ENCODE measurements at places on chromosomes 16 and 17. TPM values are rescaled to one million over a fixed set of nuclear protein-coding genes. Genes with fewer than 3 reads are reported as not detected.
A peak's percentile ranks its signal among the peaks of the same experiment; 100 is the strongest.

- no peak for DNase-seq
- H3K4me3 ChIP-seq = no peak overlapping the region
- peaks cover 9% of the 10 kb centered on the region for H3K27me3 ChIP-seq
- H3K27ac ChIP-seq = no peak overlapping the region
- peaks cover 26% of the 10 kb centered on the region for H3K36me3 ChIP-seq
- H3K4me1 ChIP-seq = peaks cover 58% of the 10 kb centered on the region
Measured at GRCh38 chr16:27429330-27429871, 27.4 kb downstream of the IL21R start.

DNA sequence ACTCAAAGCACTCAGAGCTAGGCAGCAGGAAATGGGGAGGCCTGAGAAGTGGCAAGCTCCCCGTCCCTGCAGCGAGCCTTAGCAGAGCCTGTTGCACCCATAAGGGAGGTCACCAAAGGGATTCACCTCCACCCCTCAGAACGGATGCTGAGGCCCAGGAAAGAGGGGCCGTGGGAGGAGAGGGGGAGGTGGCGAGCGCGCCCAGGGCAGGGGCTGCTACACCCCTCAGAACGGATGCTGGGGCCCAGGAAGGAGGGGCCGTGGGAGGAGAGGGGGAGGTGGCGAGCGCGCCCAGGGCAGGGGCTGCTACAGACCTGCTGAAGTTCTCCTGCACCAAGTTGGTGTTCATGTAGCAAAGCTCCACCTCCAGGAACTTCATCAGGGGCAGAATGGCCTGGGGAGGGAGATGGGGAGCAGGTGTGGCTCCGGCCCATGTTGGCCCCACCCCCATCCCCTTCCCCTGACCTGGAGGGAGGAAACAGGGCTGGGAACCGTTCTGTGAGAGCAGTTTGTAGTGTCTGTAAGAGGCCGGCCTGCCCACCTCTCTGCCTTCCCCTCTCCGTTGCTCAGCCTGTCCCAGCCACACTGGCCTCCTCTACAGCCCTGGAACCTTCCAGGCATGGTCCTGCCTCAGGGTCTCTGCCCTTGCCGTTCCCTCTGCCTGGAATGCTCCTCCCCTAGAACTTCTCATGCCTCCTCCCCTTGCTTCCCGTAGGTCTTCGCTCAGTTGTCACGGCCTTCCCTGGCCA, 11.4 kb downstream of the UNC13D start:
- peaks cover 9% of the 10 kb centered on the region for H3K36me3 ChIP-seq
- H3K27ac ChIP-seq = peak overlapping the region; percentile 93
- peaks cover 39% of the 10 kb centered on the region for H3K4me1 ChIP-seq
- peaks cover 19% of the 10 kb centered on the region for H3K27me3 ChIP-seq

DNA sequence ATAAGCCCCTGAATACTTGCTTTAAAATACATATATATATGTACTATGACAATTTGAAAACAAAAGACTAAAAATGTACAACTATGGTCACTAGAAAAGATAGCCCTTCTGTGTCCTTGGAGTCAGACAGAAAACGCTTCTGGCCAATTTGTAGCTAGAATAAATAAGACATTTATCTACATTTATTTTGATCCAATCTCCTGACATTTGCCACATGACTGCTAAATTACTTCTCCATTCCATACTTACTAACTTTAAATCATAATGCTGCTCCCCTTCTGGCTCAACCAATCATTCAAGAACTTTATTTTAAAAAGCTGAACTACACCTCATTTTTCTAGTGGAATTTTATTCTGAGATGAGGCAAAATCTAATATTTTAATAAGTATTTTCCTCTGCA, 65.8 kb downstream of the CYTH1 start:
- H3K27ac ChIP-seq = peak overlapping the region; percentile 86
- H3K4me3 ChIP-seq = peak overlapping the region; percentile 67
- H3K36me3 ChIP-seq = no peaks in the 10 kb centered on the region
- H3K4me1 ChIP-seq = peaks cover 99% of the 10 kb centered on the region

Gene PTGES3L
- polyA plus RNA-seq = not detected

DNA sequence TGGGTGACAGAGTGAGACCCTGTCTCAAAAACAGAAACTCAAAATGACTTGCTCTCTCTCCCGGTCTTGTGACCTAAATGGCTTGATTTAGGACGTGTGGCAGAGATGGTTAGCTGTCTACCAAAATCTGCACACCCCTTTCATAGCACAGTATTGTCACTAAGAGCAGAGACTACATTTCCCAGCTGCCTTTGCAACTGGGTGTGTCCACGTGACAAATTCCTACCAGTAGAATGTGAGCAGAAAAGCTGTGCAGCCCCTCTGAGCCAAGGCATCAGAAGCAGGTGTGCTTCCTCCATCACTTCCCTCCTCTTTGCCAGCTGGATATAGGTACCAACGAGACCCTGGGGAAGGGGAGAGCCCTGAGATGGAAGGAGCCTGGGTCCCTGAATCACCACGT, 25.5 kb downstream of the GPR142 start:
- H3K4me3 ChIP-seq = no peak overlapping the region
- H3K27me3 ChIP-seq = peaks cover 3% of the 10 kb centered on the region
- H3K4me1 ChIP-seq = peaks cover 6% of the 10 kb centered on the region
- H3K27ac ChIP-seq = no peak overlapping the region

DNA sequence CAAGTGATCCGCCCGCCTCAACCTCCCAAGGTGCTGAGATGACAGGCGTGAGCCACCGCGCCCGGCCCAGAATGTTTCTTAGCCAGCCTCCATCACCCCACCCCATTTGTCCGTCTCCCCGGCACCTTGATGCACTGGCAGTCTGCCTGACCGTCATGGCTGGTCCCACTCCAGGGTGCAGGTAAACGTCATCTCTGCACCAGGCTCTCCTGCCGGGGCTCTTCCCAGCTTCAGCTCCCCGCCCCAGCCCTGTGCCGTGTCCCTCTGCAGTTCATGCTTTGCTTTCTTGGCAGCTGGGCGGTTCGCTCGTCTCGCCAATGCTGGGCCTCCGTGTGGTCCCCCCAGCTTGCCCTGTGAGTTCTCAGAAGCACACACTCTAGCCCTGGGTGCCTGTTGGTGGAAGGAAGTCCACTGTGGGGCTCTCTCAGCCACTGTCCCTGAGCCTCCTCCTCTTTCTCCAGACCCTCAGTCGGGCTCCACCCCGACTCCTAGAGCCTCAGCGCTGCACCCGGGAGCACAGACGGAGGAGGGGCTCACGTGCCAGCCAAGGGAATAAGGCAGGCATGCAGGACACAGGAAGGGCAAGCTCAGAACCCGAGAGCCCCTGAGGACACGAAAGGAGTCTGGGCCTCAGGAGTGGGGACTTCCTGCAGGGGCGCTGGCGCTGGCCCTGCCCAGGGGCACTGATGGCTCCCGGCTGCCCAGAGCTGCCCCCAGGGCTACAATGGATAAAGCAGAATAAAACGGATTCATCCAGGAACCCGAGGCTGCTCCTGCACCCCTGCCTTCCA, 12.0 kb downstream of the HS3ST6 start:
- H3K4me1 ChIP-seq = no peaks in the 10 kb centered on the region
- peaks cover 7% of the 10 kb centered on the region for H3K27me3 ChIP-seq
- H3K4me3 ChIP-seq = no peak overlapping the region
- no peak overlapping the region for H3K27ac ChIP-seq
- no peak for DNase-seq

Gene MPP2
- polyA plus RNA-seq = 0.55 TPM

GRCh38 chr16:59698346-59699020, 964.4 kb upstream of the GOT2 start:
- H3K4me3 ChIP-seq = no peak overlapping the region
- no peaks in the 10 kb centered on the region for H3K4me1 ChIP-seq
- no peak overlapping the region for H3K27ac ChIP-seq
- no peak for DNase-seq
- no peaks in the 10 kb centered on the region for H3K27me3 ChIP-seq

Gene ABCA6
- not detected for polyA plus RNA-seq

Gene FOXN1
- polyA plus RNA-seq = not detected

Gene NOMO2
- polyA plus RNA-seq = 85.4 TPM

DNA sequence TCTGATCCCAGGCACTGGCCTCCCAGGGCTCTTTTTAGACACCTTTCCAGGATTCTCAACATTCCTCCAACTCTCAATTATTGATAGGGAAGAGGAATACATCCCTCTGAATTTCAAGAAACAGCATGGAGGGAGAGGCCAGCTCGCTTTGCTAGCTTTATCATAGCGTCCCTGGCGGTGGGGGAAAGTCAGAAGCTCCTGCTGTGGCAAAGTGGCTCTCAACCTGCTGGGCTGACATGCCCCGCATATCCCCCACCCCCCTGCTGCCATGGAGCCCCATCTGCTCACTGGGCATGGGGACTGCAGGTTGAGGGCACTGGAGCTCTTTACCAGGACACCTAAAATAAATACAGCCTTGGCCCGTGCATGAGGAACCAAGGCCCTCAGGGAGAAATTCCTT, 140.3 kb downstream of the SLC39A11 start:
- peaks cover 3% of the 10 kb centered on the region for H3K4me1 ChIP-seq
- no peaks in the 10 kb centered on the region for H3K36me3 ChIP-seq
- no peak for DNase-seq
- no peak overlapping the region for H3K27ac ChIP-seq

DNA sequence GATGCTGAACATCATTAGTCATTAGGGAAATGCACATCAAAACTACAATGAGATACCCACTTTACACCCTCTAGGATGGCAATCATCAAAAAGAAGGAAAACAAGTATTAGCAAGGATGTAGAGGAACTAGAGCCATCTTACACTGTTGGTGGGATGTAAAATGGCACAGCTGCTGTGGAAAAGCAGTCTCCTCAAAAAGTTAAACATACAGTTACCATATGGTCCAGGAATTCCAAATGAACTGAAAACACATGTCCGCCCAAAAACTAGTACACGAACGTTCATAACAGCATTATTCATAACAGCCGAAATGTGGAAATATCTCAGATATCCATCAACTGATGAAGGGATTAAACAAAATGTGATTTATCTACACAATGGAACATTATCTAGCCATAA, 7.0 kb downstream of the FBF1 start:
- H3K4me3 ChIP-seq = no peak overlapping the region
- H3K27me3 ChIP-seq = no peaks in the 10 kb centered on the region
- DNase-seq = no peak
- H3K36me3 ChIP-seq = no peaks in the 10 kb centered on the region
- H3K4me1 ChIP-seq = no peaks in the 10 kb centered on the region
- H3K27ac ChIP-seq = no peak overlapping the region

Gene PMP22
- 0.38 TPM for polyA plus RNA-seq

Gene TP53TG3D
- not detected for polyA plus RNA-seq

DNA sequence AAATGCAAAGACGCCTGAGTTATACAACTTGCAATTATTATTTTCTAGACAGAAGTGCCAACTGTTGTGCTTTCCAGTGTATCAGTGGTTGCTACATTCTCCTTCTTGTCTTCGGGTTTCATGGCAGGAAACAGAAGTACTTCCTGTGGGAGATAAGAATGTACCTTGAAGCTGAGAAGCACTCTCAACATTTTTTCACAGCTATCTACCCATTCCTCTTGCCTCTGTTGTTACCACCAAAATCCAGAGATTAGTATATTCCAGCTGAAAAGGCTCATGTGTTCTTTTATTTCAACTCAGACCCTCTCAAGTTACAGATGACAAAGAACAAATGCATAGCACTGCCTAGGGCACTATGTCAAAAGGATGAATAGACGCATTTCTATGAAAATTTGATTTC, 4.8 kb upstream of the ADAT1 start:
- no peak for DNase-seq
- peaks cover 55% of the 10 kb centered on the region for H3K36me3 ChIP-seq
- H3K4me1 ChIP-seq = peaks cover 27% of the 10 kb centered on the region
- no peak overlapping the region for H3K4me3 ChIP-seq
- peaks cover 10% of the 10 kb centered on the region for H3K27me3 ChIP-seq
- peak overlapping the region; percentile 63 for H3K27ac ChIP-seq

Gene DHRS13
- polyA plus RNA-seq = 22.2 TPM

Gene MT3
- not detected for polyA plus RNA-seq

DNA sequence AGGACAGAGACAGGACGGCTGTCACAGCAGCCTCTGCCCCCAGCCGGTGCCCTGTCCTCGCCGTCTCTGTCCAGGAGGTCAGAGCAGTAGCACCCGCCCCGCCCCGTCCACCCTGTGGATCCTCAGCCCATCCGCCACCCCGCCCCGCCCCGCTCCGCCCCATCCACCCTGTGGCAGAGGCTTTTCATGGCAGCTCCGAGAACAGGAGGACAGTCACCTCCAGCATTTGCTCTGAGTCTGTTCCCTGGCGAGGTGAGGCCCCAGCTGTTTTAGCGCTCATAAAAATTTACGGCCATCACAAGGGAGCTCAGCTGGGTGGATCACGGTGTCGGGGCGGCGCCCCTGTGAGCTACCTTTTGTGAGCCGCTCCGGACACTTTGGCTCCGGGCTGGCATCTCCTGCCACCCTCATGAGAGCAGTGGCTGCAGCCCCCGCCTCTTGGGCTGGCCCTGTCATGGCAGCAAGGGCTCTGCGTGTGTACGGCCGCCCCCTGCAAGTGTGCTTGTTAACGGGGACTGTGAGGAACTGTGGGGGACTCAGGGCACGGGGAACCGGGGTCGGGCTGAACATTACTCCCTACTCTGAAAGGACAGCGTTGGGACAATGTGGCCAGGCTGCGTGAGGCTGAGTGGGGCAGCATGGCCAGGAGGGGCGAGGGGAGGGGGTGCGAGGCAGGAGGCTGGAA, 32.3 kb upstream of the GNG13 start:
- DNase-seq = no peak
- no peaks in the 10 kb centered on the region for H3K4me1 ChIP-seq
- H3K27me3 ChIP-seq = peaks cover 5% of the 10 kb centered on the region
- no peak overlapping the region for H3K4me3 ChIP-seq

- H3K27ac ChIP-seq = no peak overlapping the region
- no peaks in the 10 kb centered on the region for H3K36me3 ChIP-seq
- H3K27me3 ChIP-seq = no peaks in the 10 kb centered on the region
- no peak for DNase-seq
- H3K4me1 ChIP-seq = peaks cover 8% of the 10 kb centered on the region
- H3K4me3 ChIP-seq = no peak overlapping the region
Measured at GRCh38 chr17:9370467-9370866, 205.2 kb downstream of the STX8 start.

DNA sequence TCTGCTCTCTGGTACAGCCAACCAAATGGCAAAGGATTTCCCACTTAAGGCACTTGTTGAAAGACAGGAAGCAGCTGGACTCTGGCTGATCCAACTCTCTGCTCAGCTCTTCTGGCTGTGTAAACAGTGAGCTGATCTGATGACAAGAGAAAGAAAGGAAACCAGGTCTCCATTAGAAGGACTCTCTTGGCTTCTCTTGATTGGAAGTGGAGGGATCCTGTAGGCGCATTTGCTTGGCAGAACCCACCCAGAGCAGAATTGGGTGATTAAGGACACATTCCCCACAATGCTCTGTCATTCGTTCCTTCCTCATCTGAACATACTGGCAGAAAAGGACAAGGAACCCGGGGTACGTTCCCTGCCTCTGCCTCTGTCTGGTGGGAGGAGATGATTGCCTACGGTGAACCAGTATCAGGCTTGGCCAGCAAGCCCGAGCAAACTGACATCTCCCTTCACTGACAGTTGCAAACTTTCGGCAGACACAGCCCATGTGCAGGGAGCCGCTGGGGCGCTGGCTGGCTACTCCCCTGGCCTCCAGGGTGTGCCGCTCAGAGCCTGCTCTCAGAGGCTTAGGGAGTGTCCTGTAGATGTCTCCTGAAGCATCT, 29.1 kb downstream of the LDHD start:
- H3K27me3 ChIP-seq = no peaks in the 10 kb centered on the region
- no peaks in the 10 kb centered on the region for H3K36me3 ChIP-seq
- H3K4me3 ChIP-seq = no peak overlapping the region
- no peaks in the 10 kb centered on the region for H3K4me1 ChIP-seq
- DNase-seq = no peak
- H3K27ac ChIP-seq = no peak overlapping the region

Gene OSGIN1
- polyA plus RNA-seq = 0.59 TPM

GRCh38 chr16:67312719-67313118, 13.8 kb downstream of the KCTD19 start:
- H3K36me3 ChIP-seq = no peaks in the 10 kb centered on the region
- no peak for DNase-seq
- peaks cover 4% of the 10 kb centered on the region for H3K27me3 ChIP-seq
- no peaks in the 10 kb centered on the region for H3K4me1 ChIP-seq
